ENCODE measurements at places on chromosomes 16 and 17.
A peak's percentile ranks its signal among the peaks of the same experiment; 100 is the strongest.

DNA sequence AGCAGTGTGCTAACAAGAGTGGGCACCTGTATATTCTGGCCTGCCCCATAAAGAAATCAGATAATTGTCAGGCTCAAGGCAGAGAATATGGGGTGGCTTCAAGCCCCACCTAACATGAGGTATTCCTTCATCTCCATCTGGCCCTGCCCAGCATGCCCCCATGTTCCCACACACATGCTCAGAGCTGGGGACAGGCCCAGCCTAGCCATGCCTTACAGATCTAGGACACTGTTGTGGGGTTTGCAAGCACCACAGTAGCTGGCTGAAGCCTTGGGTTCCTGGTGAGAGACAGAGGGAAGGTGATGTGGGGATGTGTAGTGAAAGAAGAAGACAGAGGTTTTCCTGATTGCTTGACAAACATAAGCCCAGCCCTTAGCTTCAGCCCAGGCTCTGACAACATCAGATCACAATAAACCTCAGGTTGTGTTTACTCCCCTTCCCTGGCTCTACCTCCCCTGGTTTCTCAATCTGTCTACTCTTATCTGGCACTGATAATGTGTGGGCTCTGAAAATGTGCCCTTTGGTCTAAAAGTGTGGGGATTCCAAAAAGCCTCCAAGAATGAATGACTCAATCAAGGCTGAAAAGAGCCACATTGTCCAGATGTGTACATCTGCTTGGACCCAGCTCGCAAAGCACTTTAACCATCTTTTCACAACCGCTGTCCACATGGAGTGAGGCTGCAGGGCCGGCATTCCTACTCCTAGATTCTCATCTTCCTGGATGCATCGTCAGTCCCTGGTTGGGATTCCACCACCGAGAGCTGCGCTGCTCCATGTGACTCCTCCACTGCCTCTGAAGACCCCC lies 34.4 kb downstream of the CDRT4 start:
- DNase-seq: no peak

DNA sequence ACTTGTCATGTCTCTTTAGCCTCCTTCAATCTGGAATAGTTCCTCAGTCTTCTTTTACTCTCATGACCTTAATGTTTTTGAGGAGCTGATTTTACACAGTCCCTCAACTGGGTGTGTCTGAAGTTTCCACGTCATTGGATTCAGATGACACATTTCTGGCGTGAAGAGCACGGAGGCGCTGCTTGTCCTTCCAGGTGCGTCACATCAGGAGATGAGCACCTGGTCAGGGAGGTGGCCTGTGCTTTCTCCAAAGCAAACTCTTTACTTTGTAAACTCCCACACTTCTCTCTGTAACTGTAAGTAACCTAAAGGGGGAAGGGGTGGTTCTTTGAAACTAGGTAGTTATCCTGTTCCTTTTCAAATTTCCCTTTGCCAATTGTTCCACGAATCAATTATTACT lies 52.5 kb upstream of the MNT start:
- no peak for DNase-seq

DNA sequence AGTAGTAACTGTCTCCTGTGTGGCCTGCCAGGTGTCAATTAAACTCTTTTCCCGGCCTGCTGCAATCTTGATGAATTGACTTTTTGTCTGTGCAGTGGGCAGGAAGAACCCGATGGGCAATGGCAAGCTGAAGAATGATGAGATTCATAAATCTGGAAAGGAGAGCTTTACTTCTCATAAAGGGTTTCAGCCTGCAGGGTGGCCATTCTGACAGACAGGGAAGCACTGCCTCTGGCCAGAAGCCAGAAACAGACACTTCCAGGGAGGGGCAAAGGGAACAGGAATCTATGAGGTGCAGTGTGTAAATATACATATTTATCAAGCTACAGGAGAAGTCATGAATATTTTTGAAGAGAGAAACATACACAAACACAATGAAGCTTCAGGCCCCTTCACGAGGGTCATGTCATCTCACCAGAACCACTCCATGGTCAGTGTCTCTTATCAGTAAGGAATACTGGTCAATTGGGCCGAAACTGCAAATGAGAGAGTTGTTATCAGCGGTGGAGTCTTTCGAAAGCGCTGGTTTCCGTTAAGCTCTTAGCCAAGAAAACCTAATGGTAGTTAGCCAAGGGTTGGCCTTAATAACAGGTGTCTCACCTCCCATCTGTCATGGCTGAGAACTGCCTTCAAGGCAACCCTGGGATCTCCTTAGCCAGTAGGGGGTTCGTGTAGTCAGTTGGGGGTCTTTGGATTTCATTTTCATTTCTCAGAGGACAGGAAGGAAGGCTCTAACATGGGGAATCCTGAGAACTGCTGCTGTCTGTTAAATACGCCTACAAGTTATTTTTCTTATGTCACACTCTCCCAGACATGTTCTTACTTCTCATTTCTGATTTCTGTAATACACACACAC lies 1.2 kb upstream of the NARF start:
- no peak for DNase-seq

GRCh38 chr16:57663917-57664661 lies 4.0 kb upstream of the ADGRG3 start:
- DNase-seq: no peak

GRCh38 chr16:49874613-49875237 lies 18.8 kb upstream of the ZNF423 start:
- no peak for DNase-seq

GRCh38 chr16:51577621-51578303 lies 426.7 kb upstream of the SALL1 start:
- peak; percentile 67 for DNase-seq

DNA sequence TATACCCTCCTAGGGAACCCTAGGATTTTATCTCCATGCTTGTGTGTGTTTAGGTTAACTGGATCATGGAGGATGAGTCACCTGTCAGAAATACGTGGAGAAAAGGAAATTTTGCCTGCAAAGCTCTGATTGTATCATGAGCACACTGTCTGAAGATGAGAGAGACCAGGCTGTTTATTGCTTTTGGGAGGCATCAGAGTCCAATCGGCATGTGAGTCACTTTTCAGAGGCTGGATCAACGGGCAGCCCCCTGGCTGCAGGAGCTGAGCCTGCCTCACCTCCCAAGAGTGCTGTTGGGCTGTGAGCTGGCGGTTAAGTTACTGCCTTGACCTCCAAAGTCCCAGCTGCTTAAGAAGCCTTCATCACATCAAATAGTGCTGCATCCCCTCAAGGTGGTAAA lies 41.5 kb upstream of the MED9 start:
- DNase-seq: no peak

- no peak for DNase-seq
These were observed 712 bp downstream of the TMEM256 start for GRCh38 chr17:7403043-7403726.

DNA sequence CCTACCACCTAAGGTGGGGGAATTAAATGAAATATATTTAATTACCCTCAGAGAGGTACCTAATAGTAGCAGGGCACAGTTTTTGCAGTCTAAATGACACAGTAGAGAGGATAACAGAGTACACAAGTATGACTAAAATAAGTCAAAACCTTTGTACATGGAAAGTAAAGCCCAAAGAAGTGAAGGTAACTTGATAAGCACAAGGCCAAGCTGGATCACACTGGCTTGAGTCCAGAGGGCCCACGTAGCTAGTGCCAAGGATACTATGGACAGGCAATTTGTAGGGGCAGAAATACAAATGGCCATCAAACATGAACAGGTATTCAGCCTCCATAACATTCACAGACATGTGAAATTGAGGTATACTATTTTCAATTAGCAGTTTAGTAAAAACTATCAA lies 7.6 kb downstream of the MYO18A start:
- DNase-seq: no peak

GRCh38 chr17:77072670-77073069 lies 68.1 kb upstream of the SEC14L1 start:
- no peak for DNase-seq

GRCh38 chr17:82799591-82799990 lies 40.2 kb downstream of the ZNF750 start:
- DNase-seq: no peak

- DNase-seq: no peak
These were observed 26.4 kb downstream of the SMYD4 start for GRCh38 chr17:1803280-1803679.

GRCh38 chr17:75738218-75738802 lies 17.1 kb downstream of the ITGB4 start:
- no peak for DNase-seq

DNA sequence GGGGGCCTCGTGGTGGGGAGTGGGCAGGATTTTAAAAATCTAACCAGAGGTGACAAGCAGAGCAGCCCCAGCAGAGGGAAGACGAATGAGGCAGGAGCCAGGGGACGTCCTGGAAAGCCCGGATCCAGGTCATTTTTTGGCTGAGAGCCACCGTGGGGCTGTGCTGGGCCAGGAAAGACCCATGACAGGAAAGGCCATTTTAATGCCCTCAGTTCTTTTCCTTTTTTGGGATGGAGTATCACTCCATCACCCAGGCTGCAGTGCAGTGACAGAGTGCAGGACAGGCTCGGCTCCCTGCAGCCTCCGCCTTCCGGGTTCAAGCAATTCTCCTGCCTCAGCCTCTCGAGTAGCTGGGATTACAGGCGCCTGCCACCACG lies 30.5 kb upstream of the JPH3 start:
- DNase-seq: no peak

GRCh38 chr16:1073566-1074378 lies 1.2 kb downstream of the SSTR5 start:
- DNase-seq: no peak

GRCh38 chr17:72185564-72185963 lies 64.7 kb downstream of the SOX9 start:
- DNase-seq: no peak

DNA sequence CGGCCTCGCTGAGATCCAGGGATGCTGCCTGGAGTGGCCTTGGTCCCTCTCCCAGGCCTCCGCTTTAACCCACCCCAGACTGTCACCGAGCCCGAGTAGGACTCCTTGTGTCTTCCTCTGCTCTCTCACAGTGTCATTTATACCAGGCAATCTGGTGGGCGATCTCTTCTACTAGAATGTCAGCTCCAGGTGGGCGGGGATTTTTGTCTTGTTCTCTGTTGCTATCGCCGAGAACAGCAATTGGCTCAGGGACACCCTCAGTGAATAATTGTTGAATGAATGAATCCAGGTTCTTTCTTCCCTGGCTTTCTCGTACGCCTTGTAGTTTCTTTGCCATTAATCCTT lies 591 bp downstream of the DHX38 start:
- DNase-seq: no peak

DNA sequence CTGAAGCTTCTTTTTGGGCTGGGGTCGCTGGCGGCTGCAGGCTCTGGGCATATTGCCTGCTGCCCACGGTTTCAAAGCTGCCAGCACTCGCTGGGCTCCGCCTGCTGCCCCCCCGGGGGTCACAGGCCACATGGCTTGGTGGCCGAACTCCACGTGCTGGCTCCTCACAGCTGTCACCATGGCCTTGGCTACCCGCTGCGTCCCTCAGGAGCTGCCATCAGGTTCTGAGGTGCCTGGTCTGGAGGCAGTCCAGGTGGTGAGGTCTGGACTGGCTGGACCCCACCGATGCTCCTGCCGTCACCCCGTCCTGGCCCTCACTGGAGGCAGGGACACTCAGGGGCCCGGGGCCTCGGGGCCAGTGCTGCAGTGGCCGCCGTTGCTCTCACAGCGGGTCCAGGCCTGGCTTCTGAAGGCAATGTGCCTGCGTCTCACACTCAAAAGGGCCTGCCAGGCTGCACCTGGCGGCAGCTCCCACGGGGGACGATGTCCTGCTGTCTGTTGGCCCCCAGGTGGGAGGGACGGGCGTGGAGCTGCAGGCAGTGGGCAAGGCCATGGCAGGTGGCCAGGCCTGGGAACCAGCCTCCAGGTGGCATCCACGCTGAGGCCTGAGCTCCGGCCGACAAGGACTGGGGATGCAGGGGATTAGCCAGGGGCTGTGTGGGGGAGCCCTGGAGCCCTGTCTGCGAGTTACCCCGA lies 13.3 kb downstream of the CAPN15 start:
- no peak for DNase-seq

- DNase-seq: no peak
These were observed 388.5 kb downstream of the CNTNAP4 start for GRCh38 chr16:76665571-76666275.

- DNase-seq: no peak
These were observed 53.1 kb downstream of the CMIP start for GRCh38 chr16:81497690-81498089.

- no peak for DNase-seq
These were observed 716 bp downstream of the TK1 start for GRCh38 chr17:78185981-78186691.

DNA sequence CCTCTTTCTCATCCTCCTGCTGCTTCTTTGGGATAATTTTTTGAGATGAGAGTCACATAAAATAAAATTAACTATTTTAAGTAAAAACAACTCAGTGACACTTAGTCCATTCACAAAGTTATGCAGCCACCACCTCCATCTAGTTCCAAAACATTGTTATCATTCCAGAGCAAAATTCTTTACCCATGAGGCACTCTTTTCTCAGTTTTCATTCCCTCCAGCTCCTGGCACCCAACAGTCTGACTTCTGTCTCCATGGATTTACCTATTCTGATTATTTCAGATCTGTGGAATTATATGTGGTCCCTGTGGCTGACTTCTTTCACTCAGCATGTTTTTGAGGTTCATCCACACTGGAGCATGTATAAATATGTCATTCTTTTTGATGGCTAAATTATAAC lies 239.9 kb upstream of the DYNLRB2 start:
- DNase-seq: no peak

DNA sequence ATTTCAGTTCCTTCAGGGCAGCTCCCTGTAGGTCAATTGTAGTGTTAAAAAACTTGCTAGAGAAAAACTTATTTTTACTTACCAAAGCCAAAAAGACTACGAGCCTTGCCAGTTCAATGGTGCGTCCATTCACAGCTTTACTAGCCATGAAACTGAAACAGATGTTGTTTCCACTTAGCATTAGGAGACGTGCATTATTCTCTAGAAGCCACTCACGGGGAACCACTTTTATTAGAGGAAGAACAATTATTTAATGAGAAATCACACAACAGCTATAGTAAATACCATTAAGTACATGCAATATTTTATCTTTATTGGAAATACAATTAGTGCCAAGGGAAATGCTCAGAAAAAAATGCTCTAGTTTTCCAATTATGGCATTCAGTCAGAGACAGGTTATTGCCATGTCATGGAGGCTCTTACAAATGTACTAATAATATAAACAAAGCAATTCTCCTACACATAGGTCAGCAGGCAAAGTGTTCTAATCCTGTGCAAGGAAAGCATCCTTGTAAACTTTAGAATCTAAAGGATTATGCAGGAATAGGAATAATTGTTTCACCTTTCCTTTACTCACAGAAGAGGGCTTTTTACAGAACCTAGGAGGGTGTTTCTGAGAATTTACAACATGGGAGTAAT lies 17.4 kb downstream of the LASP1NB start:
- DNase-seq: no peak

DNA sequence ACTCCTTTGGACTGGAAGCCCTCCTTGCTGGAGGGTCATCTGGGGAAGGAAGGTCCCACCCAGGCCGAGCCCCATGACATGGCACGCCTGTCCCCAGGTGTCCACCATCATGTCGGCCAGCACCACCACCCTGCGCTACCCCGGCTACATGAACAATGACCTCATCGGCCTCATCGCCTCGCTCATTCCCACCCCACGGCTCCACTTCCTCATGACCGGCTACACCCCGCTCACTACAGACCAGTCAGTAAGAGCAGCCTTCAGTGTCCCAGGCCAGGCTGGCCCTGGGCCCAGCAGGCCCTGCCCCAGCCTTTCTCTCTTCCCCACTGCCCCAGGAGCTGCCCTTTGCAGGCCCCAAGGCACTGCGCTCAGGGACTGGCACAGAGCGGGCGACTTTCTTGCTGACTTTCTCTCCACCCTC lies 6.5 kb downstream of the TUBG2 start:
- DNase-seq: no peak

- no peak for DNase-seq
These were observed 4.9 kb downstream of the CAPNS2 start for GRCh38 chr16:55571191-55571897.

GRCh38 chr17:17668775-17669579 lies 12.3 kb upstream of the RAI1 start:
- no peak for DNase-seq

- no peak for DNase-seq
These were observed 8.3 kb upstream of the CHD3 start for GRCh38 chr17:7880076-7880868.
